Peyer's patch (tissue), 4 donors: ENCODE measurements at places on chromosomes 7 and 10.

- no peak for DNase-seq
Observed at GRCh38 chr7:16685535-16685934, 39.6 kb downstream of the BZW2 start.

- DNase-seq = no peak
Observed at GRCh38 chr7:99563650-99564049, 5.2 kb downstream of the ZNF655 start.

DNA sequence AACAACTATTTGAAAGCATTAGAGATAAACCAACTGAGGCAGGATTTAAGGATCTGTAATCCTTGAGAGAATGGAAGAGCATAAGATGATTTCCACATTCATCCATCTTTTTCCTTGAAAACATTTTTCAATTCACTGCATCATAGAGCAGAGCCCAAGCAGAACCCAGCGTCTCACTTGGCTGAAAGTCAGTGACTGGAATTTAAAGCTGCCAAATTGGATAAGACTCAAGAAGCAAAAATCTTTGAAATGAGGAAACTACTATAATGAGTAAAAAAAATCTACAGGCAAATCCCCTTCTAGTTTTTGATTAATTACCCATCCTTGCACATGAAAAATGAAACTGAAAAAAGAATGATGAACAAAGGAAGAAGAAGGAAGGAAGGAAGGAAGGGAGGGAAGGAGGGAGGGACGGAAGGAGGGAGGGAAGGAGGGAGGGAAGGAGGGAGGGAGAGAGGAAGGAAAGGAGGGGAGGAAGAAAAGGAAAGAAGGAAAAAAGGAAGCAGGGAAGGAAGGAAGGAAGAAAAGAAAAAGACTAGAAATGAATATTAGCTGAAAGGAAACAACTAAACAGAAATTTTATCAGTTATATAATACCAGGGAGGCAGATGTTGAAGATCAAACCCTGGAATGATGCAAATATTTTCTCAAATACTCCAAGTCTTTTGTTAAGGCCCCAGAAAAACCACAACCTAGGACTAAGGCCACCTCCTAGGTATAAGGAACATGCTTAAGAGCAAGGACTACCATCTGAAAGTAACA is 336.3 kb upstream of the MAGI2 start:
- no peak for DNase-seq

GRCh38 chr7:112266595-112267270 is 60.2 kb downstream of the ZNF277 start:
- DNase-seq = no peak
